Activated CD4-positive, alpha-beta T cell treated with anti-CD3 and anti-CD28 coated beads, Interleukin-2, amount 50 U/mL, for 1 hour (primary cell): ENCODE measurements at places on chromosomes 4 and X.

- DNase-seq: no peak
Measured at GRCh38 chrX:71239781-71240180, 14.2 kb downstream of the ZMYM3 start.

GRCh38 chr4:115259642-115260041 lies 146.2 kb upstream of the NDST4 start:
- no peak for DNase-seq

DNA sequence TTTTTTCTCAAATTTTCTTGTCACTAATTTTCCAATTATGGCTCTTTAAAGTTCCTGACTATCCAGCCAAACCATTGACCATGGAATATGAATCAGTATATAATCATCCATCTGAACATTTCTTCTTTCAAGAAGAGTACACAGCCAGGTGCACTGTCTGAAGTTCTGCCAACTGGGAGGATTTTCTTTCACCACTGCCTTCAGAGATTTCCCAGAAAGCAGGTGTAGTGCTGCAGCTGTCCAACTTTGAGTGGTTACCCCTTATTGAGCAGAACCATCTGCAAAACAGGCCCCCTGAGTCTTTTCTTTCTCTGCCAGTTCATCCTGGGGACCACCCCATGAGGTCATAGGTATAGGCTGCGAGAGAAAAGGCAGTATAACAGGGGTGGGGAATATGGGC lies 1213.2 kb downstream of the RAPGEF2 start:
- DNase-seq: no peak

DNA sequence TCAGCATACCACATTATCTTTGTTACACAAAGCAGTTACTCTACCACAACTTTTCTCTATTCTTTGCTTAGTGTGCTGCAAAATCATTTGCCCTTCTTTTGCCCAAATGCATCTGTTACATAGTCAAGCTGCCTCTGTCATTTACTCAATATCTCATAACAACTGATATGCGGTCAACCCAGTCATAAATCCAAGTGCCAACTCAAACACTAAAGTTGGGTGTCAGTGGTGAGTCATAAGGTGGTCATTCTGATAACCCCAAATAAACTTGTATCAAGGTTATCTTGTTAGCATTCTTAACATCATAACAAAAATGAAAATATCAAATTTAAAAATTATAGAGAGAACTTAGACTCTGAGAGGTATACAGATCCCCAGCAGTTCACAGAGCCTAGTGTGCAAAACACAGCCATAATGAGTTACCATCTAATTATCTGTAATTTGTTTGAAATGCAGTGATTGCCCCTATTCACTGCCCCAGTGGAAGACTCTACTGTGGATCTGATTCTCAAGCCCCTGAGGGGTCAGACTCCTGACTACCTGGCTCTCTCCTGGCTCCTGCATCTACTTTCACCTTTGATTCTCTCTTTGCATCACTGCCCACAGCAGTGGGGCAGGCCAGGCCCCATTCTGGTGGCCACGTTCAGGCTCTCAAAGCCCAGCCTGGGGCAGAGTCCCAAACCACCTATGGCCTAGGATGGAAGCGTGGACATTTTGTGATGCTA lies 29.2 kb downstream of the TBC1D9 start:
- DNase-seq: no peak

GRCh38 chr4:188433741-188434315 lies 294.6 kb downstream of the TRIML1 start:
- no peak for DNase-seq

DNA sequence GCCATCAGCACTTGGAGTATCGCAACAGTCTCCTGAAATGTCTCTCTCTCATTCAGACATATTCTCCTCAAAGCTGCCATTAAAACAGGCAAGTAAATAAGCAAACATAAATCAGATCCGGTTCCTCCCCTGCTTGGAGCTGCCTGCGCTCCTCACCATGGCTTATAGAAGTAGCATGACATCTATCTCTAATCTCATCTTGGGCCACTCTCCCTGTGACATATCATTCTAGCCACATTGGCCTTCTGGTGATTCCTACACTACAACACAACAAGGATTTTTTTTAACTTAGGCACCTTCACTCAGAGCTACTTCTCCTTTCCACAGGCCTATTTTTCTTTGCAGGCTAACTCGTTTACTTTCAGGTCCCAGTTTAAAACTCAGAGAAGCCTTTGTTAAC lies 387.9 kb downstream of the ARHGAP24 start:
- no peak for DNase-seq

DNA sequence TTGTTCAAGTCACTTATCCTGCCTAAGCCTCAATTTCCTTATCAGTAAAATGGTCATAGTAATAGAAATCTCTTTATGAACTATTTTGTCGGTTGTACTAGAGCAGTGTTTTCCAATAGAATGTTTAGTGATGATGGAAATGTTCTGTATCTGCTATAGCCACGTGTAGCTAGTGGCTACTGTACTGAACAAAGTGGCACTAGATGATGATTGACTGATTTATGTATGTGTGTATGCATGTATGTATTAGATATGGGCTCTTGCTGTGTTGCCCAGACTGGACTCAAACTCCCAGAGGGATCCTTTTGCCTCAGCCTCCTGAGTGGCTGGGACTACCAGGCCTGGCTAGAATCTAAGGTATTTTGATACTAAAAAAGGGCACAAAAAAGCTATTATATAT lies 24.7 kb upstream of the SLC9B1 start:
- DNase-seq: no peak

GRCh38 chrX:1576201-1576992 lies 15.0 kb upstream of the AKAP17A start:
- no peak for DNase-seq

GRCh38 chrX:19956923-19957322 lies 33.9 kb downstream of the BCLAF3 start:
- DNase-seq: no peak

GRCh38 chr4:98503676-98504075 lies 154.7 kb downstream of the TSPAN5 start:
- no peak for DNase-seq

GRCh38 chr4:37670249-37670648 lies 15.9 kb downstream of the RELL1 start:
- no peak for DNase-seq

GRCh38 chr4:4418676-4419390 lies 31.9 kb downstream of the NSG1 start:
- no peak for DNase-seq

- DNase-seq: no peak
Measured at GRCh38 chr4:175953960-175954521, 111.6 kb upstream of the WDR17 start.

DNA sequence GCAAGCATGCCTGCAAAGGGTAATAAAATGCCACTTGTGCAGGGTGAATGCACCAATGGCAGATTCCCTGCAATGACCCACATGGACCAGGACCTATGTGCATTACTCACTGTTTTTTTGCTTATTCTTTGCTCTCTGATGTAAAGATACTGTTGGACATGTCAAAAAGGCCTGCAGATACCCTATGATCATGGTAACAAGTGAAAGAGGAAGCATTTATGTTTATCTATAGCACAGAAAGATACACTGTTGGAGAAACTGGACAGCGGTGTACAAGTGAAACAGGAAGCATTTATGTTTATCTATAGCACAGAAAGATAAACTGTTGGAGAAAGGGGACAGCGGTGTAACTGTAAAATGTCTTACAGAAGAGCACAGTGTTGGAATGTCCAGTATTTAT lies 127.5 kb downstream of the PAPSS1 start:
- DNase-seq: no peak

DNA sequence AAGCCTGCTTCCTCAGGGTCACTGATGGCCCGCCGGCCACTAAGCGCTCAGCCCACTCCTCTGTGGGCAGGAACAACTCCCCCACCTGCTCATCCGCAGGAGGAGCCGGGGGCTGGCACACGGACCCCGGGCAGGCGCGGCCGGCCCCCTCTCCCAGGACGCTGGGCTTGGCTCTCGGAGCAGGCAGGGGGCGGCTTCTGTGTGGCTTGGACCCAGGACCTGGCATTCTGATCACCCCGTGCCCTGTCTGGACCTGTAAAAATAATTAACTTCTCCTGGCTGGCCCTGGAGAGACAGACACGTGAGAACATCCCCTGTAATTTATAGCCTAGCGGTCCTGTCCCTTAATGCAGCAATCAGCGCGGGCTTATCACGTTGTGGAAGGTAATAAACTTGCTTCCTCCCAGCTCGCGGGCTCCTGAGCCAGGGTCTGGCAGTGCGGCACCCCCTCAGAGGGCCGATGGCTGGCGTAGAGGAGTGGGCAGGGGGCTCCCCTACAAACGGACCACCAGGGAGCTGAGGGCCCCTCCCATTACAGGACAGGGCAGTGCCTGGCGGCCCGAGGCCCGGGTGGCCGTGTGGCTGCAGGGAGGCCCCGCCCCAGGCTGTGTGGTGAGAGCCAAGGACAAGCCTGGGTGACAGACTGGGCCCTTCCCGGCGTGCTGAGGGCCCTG lies 84.5 kb upstream of the NKX1-1 start:
- no peak for DNase-seq

DNA sequence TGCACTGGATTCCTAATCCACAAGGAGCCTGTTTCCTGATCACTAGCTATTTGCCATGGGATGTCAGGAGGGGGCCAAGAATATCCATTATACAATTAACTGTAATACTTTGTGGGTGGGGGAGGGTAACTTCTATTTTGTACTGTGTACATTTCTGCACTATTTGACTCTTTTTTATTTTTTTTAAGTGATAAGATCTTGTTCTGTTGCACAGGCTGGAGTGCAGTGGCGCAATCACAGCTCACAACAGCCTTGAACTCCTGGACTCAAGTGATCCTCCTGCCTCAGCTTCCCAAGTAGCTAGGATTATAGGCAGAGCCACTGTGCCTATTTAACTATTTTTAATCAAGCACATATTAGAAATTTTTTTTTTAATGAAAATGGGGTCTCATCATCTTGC lies 134.1 kb downstream of the ELOVL6 start:
- DNase-seq: no peak

- DNase-seq: no peak
Measured at GRCh38 chr4:143351774-143352451, 15.2 kb downstream of the GAB1 start.

DNA sequence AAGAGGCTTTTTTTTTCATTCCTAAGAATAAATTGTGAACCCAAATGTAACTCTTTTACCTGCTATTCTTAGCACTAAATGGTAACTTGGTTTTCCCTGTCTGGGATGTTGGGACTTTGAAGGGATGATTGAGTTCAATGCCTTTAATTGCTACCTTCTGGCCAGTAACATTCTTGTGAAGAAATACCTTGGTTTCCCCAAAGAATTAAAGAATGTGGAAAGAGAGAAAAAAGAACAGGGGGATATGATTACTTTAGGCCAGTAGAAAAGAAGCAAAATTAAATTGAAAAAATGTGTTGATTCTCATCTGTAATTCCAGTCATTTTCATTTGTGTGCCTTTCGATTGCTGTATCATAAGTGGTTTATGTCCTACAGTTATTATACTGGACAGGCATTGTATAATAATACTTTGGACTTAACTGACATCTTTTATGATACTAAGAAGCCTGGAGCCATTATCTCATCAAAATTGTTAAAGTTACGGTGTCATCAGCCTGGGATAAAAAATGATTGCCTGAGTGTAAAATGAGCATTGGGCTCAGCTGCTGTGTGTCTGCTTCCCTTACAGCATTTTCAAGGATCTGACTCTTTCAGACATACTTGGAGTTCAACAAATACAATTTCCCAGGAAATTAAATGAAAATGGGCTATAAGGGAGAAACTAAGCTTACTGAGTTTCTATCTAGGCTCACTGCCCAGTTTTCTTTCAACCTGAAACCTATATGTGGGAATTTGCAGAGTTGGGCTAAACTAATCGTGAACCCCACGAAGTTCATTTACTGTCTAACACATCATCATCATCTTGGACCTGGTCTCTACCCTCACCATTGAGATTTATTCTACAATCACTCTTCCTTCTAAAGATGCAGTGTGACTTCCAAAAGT lies 146.3 kb downstream of the SHROOM3 start:
- no peak for DNase-seq

- DNase-seq: no peak
Measured at GRCh38 chr4:112214390-112215264, 17.0 kb upstream of the AP1AR start.

GRCh38 chr4:100087743-100088142 lies 102.5 kb downstream of the DDIT4L start:
- no peak for DNase-seq

GRCh38 chr4:122099896-122100295 lies 52.2 kb upstream of the BLTP1 start:
- DNase-seq: no peak

- no peak for DNase-seq
Measured at GRCh38 chrX:10032147-10032546, 65.0 kb downstream of the CLDN34 start.

- DNase-seq: no peak
Measured at GRCh38 chr4:47017494-47017893, 13.9 kb upstream of the GABRB1 start.

GRCh38 chr4:121900132-121900983 lies 30.1 kb upstream of the BBS7 start:
- DNase-seq: peak; percentile 48

GRCh38 chr4:16168710-16169388 lies 57.4 kb downstream of the TAPT1 start:
- DNase-seq: no peak

DNA sequence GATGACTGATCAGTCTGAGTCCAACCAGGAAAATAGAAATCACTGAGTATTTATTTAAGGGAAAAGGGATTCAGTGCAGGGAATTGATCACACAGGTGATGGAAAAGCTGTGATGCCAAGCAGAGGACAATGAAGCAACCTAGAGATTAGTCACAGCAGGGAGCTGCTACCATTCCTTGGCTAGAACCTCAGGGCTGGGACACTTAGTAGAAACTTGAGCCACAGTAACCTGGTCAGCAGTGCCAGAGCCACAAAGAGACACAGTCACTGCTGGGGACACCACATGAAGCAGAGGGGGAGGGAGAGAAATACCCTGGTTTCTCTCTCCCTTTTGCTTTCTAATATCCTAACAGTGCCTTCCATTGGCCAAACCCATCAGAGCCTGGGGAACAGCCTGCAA lies 38.7 kb downstream of the RTL9 start:
- no peak for DNase-seq

DNA sequence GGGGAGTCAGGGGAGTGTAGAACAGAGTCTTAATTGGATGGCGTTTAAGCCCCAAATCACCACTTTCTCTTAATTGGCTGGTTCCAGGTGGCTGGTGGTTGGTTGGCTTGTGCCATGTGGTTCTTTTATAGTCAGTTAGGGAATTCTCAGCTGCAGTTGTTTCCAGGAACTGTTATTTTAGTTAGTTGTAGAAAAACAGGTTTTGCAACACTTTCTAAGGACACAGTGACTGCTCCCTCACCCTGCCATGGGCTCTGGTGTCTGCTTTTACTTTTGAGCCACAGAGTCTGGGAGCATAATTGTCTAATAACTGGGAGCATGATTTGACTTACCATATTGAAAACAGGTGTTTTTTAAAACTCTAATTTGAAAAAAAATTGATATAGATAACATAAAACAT lies 75.8 kb upstream of the PCDH18 start:
- DNase-seq: no peak
